ENCODE measurements at places on chromosomes 11 and 22.

GRCh38 chr11:1750840-1751530 lies 590 bp upstream of the IFITM10 start:
- no peak for DNase-seq

DNA sequence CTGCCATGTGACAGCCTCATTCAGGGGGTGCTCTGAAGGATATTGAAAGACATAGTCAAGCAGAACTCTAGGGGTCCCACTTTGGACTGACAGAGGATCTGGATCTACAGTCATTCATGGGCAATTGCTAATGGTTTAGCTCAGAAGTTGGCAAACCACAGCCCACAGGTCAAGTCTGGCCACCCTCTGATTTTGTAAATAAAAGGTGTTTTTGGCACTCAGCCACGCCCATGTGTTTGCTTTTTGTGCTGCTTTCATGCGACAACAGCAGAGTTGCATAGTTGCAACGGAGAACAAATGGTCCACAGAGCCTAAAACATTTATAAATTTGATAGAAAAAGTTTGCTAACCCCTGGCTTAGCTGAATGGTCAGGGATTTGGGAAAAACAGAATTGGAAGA lies 41.7 kb downstream of the RPS6KA4 start:
- DNase-seq: no peak

GRCh38 chr22:38756711-38757463 lies 1.1 kb upstream of the SUN2 start:
- DNase-seq: no peak

DNA sequence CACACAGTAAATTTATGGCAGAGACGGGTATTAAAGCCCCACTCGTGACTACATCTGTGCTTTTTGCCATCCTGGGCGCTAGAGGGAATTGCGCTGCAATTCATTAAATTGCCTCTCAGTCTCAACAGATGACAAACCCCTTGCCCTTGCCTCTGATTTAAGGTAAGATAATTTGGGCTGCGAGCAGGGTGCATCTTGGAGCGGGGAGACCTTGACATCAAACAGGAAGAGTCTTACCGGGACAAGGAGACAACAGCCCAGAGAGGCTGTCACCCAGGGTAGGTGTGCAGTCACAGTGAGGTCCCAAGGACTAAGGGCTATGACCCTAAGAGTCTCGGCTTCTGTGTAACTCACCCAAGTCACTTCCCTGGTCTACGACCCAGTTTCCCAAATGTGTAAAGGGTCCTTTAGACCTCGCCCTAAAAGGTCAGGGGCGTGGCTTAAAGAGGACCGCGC lies 449 bp upstream of the TOM1 start:
- DNase-seq: no peak

- DNase-seq: no peak
Observed at GRCh38 chr22:36771356-36772063, 4.4 kb downstream of the IFT27 start.

DNA sequence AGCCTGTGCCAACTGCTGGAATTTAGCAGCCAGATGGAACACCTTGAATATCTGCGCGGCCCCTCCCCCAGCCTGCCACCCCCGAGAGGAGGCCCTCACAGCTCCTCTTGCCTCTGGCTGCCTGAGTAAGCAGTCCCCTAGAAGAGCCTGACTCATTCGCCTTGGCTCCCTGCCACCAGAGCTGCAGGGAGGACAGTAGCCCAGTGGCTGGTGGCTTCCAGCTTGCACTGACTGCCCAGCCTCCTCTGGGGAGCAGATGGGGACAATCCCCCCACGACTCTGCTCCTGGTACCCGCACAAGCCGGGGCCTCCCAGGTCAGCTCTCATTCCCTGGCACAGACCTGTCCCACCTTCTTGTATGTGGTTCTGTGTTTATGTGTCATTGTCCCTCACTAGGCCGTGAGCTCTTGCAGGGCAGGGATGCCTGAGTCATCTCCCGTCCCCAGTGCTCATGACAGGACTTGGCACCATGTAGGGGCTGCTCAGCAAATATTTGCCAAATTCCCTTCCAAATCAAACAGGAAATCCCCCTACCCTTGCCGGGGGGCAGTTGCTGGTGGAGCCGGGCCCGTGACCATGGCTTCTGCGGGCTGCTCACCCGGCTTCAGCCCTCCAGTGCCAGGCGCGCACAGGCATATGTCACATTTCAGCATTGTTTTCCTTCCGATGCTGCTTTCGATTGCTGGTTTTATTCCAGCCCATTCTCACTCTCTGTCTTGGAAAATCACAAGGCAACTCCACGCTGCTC lies 43.6 kb downstream of the CACNG2 start:
- peak; percentile 68 for DNase-seq

DNA sequence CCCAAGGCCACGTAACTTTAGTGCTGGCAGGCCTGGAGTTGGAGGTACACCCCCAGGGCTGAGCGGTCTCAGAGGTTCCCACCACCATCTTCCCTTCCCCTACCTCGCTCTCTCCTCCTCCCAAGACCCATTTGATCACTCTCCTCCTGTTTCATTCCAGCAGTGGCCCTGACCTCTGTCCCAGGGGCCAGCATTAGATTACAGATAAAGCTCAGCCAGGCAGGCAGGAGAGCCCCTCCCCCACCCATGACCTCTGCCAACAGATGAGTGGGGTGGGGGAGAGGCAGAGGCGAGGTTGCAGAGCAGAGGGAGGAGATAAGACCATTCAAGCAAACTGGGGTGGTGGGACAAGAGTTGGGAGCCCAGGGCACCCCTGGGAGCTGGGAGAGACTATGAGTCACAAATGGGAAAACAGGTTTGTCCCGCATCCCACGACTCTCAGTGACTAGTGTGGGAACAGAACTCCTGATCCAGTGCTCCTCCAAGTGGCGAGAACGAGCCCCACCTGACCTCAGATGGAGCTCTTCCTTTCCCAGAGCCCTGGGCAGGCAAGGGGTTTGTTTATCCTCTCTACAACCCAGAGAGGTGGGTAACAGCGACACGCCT lies 367.9 kb downstream of the MN1 start:
- no peak for DNase-seq

- no peak for DNase-seq
Observed at GRCh38 chr11:126857860-126858808, 142.4 kb downstream of the KIRREL3 start.

- no peak for DNase-seq
Observed at GRCh38 chr11:111731821-111732220, 34.4 kb downstream of the PPP2R1B start.

- DNase-seq: no peak
Observed at GRCh38 chr22:44245438-44245837, 64.7 kb downstream of the PARVG start.

DNA sequence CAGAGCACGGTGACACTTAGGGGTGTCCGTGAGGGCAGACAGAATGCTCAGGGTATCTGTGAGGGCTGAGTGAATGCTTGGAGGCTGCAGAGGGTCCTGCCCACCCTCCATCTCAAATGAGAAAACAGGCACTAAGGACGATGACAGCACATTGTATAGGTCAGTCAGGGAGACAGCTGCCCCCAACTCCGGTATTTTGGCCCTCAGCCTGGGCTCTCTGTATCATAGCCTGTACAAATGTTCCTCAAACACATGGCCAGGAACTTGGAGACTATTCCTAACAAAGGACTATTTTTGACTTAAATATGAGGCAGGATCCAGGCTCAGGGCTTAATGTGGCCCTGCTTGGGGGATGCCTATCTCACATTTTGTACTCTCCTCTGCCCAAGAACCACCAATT lies 145.4 kb downstream of the OPCML start:
- no peak for DNase-seq

DNA sequence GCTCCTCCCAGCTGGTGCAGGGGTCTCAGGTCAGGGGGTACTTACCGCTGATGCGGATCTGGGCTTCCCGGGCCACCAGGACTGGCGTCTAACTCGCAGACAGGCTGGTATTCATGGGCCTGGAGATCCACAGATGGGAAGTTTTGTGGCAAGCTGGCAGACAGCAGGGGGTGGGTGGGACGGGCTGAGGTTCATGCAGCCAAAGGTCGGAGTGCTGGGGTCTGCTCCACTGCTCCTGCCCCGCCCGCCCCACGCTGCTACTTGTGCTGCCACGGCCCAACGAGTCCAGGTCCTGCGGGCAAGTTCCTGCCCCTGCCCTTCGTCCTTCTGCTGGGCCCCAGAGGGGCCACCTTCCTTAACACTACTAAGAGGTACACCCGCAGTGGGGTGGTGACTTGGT lies 3.1 kb downstream of the ACY3 start:
- no peak for DNase-seq

DNA sequence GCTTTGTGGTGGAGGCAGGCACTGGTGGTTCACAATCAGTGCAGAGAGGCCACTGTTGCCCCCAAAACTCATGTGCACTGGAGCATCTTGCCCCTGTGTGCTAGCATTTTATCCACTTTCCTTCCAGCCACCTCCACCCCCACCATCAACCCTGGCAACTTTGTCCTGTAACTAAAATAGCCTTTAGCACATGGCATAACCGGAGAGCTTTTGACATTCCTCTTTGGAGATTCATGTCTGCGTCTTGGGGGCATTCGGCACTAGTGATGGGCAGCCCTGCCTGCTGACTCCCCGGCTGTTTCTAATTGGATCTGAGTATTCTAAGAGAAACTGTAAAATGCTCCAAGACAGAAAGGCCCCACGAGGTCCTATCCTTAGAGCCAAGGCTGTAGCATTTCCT lies 15.8 kb downstream of the SHISA8 start:
- DNase-seq: no peak

- DNase-seq: no peak
Observed at GRCh38 chr11:108558222-108558621, 35.3 kb downstream of the EXPH5 start.

GRCh38 chr11:14764579-14765527 lies 121.2 kb downstream of the PDE3B start:
- peak; percentile 79 for DNase-seq

DNA sequence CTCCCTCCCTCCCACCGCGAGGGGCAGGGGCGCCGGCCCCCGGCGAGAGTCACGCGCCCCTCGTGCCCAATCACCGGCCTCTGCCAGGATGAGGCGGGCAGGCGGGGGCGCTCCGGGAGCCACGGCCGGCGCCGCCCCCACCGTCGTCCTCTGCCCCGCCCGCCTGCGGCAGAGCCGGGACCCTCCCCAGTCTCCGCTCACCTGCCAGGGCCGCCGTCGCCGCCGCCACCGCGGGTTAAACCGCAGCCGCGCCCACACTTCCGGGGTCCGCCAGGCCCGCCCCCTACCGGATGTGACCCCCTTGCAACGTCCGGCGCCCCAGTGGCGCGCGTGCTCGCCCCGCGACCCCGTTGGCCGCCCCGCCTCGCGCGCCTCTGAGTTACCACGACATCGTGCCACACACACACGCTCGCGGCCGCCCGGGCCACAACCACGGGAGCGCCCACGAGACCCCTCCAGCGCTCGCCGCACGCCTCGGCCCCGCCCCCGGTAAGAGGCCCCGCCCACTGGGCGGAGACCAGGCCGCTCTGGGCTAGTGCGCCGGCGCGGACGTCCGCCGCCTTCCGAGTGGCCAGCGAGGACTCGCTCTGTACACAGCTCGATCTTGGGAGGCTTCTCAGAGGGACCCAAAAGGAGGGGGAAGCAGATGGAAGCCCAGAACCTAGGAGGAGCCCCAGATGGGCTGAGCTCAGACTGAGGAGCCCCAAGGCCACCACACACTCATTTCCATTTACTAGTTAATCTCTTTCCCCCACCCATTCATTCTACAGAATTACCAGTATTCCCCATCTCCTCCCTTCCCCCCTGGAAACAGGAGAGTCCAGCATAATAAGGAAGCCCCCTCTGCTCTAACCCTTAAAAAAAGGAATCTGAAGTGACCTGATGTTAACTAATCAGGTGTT lies at the start of gene VPS37C:
Gene VPS37C (minus strand): TSS at position 237 of the 902 bp plus-strand sequence. CDS start 22,597 bp downstream, outside the sequence.
- DNase-seq: no peak

DNA sequence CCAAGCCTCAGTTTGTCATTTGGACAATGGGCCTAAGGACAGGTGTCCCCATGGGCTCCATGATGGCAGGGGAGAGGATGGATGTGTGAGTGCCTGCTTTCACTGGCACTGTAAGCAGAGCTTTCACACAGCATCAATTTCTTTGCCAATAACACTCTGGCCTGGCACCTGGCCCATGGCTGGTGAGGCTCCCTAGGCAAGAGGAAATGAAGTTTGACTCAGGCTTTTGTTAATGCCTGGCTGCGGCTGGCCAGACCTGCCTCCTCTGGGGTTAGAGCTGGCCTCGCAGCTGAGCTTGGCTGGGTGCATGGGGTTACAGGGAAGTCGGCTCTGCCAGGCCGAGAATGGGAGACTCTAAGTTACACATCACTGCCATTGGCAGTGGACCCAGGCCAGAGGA lies 30.0 kb upstream of the SEZ6L start:
- no peak for DNase-seq

- no peak for DNase-seq
Observed at GRCh38 chr22:50115693-50116092, 25.9 kb downstream of the MOV10L1 start.
